Kidney (tissue), 22 donors: ENCODE measurements at places on chromosomes 4 and X. TPM values are rescaled to one million over a fixed set of nuclear protein-coding genes. Genes with fewer than 3 reads are reported as not detected.

The PLP1 gene
- total RNA-seq: 2.4 TPM

The ARHGAP36 gene
- 0.13 TPM for total RNA-seq

The PLXNB3 gene
- total RNA-seq: 5.6 TPM

The GAGE12H gene
- total RNA-seq: not detected

The FANCB gene
- 1.4 TPM for total RNA-seq

The MYL5 gene
- 17.9 TPM for total RNA-seq

The UGT2A1 gene
- not detected for total RNA-seq

The TEX13C gene
- total RNA-seq: not detected

The SLITRK4 gene
- total RNA-seq: 6.0 TPM

The SSX1 gene
- total RNA-seq: not detected

The CITED1 gene
- 3.8 TPM for total RNA-seq

The SPANXA1 gene
- total RNA-seq: not detected
